DMS153 (cell line): ENCODE measurements at places on chromosomes 6 and 20.

DNA sequence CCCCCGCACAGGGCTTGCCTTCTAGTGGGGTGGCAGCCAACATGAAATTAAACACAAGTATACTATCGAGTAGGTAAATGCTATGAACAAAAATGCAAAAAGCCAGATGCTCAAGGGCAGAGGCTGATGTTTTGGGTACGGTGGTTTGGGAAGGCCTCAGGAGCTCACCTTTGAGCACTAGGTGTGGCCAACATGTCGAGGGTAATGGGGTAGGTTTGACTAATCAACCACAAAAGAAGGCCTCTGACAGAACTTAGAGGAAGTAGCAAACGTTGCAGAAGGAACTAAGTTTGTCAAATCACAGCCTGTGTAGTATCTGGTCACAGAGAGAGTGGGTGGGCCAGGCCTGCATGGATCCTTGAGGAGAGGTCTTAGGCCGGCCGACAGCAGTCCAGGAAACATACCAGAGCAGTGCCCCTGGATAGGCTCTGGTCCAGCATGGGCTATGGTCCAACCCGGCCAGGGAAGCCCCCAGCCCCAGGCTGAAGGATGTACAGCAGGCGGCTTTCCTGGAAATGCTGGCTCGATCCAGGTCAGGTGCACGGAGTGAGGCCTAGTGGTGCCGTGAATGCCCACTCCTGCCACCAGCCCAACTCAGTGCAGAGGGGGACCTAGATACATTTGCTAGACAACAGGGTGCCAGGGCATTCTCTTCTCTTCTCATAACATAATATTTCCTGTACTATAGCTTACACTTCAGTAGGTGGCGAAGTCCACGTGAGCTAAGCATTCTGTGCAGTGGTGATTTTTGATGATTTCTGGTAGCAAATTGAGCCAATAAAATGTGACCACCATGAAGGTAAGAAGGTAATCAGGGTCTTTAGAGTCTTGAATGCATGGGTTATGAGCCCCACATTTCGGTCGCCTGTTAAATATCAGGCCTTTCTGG, 56.3 kb upstream of the CD93 start:
- no peak for DNase-seq

- DNase-seq = no peak
Observed at GRCh38 chr20:62063981-62064769, 1.5 kb downstream of the TAF4 start.

DNA sequence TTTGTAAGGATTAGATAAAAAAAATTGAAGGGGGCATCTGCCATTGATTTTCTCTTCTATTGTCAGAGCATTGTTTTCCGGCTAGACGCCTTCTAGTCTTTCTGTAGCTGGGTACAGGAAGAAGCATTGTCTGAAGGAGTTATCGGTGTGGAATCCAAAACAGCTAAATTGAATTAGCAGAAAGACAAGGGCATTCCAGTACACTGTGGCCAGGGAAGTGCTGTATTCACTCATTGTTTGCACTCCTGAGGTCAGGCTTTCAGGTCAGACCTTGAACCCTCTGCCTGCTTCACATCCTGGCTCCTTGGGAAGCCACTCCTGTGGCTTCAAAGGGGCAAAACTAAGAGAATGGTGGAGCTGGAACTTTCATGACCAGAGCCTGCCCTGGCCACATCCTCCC, 81.1 kb upstream of the SNAP25 start:
- no peak for DNase-seq

DNA sequence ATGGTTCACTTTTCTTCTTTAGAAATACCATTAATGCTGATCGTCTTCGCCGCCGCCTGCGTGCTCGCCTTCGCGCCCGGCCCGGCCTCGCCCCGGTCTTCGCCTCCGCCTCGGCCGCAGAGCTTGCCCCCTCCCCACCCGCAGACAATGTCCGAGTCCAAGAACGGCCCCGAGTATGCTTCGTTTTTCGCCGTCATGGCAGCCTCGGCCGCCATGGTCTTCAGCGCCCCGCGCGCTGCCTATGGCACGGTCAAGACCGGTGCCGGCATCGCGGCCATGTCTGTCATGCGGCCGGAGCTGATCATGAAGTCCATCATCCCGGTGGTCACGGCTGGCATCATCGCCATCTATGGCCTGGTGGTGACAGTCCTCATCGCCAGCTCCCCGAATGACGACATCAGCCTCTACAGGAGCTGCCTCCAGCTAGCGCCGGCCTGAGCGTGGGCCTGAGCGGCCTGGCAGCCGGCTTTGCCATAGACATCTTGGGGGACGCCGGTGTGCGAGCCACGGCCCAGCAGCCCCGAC, 4.8 kb upstream of the PRPH2 start:
- peak; percentile 8 for DNase-seq

- no peak for DNase-seq
Observed at GRCh38 chr6:150065083-150065482, 3.8 kb downstream of the ULBP3 start.

- DNase-seq = no peak
Observed at GRCh38 chr6:36202101-36202500, 5.6 kb downstream of the BRPF3 start.
